Ovary (tissue), 10 donors: ENCODE measurements at places on chromosomes 6 and 20.

DNA sequence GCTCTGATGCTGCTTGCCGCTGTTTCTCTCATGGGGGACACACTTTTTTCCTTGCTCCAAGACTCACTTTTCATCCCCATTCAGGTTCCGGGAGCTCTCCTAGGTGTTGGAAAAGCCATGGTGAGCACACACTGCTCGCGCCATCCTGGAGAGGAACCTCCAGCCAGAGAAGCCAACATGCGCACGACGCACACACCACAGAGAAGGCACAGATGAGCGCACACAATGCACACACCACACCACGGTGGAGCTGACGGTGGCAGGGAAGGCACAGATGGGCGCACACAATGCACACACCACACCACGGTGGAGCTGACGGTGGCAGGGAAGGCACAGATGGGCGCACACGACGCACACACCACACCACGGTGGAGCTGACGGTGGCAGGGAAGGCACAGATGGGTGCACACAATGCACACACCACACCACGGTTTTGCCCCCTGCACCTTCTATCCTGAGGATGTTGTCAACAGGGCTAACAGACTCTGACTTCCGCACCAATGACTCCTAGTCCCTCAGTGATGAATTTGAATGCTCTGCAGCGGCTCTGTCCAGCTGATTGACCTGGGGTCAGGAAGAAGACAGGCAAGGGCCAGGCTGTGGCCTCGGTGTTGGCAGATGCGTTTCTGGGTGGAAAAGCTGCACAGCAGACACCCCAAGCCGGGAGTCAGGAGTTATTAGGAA lies 154.7 kb downstream of the ERMARD start:
- no peak for DNase-seq

DNA sequence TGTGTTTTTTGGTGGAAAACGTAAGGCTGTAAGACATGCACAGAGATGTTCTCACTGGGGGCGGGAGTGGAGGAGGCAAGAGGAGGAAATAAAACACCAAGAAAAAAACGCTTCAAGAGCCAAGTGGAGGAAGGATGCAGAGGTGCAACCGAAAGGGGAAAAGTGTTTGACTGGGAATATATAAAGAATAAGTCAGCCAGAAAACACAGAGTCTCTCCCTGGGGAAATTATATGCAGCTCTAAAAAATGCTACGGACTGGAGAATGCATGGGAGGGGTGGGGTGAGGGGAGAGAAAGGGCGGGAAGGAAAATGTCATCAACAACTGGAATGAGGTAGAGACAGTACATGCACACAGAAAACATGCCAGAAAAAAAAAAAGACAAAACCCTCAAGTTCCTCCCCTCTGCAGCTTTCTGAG lies 133.5 kb downstream of the SCML4 start:
- DNase-seq: no peak

DNA sequence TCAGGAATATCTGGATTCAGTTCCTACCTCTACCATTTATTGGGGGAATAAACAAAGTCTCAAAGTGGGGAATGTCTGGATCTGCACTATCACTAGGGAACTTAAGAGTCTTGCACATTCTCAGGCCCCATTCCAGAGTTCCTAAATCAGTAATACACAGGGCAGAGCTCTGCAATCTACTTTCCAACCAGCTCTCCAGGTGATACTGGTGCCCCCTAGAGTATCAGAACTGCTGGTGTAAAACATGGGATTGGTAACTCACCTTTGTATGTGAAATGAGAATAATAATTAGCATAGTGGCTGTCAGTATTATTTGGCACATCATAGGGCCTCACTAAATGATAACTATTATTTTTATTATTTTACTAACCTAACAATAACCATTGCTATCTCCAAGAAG lies 278.8 kb upstream of the IMPG1 start:
- no peak for DNase-seq

- no peak for DNase-seq
Observed at GRCh38 chr6:77965449-77965848, 312.6 kb downstream of the MEI4 start.

GRCh38 chr6:50935442-50935841 lies 116.8 kb downstream of the TFAP2B start:
- no peak for DNase-seq

DNA sequence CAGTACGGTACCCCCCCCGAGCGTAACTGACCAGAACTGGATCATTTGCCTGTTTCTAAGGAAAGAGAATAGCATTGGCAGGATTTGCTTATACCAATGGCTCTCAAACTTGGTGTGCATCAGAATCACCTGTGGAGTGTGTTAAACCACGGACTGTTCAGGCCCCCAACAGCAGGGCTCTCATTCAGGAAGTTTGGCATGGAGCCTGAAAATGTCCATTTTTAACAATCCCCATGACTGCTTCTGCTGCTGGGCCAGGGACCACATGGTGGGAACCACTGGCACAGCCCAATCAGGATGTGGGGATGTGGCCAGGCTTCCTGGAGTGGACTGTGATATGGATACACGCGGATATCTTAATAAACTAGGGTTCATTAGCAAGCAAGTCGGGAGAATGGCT lies 53.9 kb downstream of the GTF2H5 start:
- no peak for DNase-seq

DNA sequence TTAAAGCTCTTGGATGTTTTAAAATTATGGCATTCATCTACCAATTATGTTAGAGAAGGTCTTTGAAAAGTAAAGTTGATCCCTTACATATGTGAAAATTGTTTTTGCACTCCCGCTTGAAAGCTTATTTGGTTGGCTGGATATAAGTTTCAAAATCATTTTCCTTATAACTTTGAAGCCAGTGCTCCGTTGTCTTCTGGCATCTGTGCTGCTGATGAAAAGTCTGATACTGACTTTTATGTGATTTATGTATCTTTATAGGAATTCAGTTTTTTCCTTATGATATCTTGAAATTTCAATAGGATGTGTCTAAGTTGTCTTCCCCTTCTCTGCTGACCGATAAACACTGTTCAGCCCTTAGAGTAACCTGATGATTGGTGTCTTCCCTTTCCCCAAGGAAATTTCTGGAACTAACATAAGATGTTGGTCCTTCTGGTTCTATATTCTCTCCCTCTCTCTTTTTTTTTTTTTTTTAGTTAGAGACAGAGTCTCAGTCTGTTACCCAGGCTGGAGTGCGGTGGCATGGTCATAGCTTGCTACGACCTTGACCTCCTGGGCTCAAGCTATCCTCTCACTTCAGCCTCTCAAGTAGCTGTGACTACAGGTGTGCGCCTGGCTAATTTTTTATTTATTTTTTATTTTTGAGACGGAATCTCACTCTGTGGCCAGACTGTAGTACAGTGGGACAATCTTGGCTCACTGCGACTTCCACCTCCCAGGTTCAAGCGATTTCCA lies 12.7 kb downstream of the PANK2 start:
- no peak for DNase-seq

- no peak for DNase-seq
Observed at GRCh38 chr6:62150048-62150663, 135.9 kb downstream of the KHDRBS2 start.
